ENCODE measurements at places on chromosomes 16 and 17.

DNA sequence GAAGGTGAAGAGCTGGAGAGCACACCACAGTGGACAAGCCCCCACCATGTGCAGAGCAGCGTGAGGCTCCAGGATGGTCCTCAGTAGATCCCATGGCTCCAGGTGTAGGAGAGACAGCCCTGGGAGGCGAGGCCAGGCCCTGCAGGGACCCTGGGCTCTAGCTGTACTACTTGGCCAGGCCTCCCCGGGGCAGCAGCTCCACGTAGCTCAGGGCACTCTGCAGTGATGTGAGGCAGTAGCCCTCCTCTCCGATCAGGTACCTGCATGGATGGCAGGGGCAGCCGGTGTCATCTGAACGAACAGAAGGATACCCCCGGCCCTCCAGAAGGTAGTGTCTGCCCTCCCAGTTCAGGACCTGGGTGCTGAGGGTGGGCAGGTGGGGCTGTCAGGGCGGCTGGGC, 6.2 kb upstream of the SPATA2L start:
- DNase-seq: no peak

- peak; percentile 94 for DNase-seq
Measured at GRCh38 chr17:74748529-74749278, at the start of gene NHERF1. NHERF1 (plus strand) TSS chr17:74748628; CDS start chr17:74748847, 219 bp downstream.

DNA sequence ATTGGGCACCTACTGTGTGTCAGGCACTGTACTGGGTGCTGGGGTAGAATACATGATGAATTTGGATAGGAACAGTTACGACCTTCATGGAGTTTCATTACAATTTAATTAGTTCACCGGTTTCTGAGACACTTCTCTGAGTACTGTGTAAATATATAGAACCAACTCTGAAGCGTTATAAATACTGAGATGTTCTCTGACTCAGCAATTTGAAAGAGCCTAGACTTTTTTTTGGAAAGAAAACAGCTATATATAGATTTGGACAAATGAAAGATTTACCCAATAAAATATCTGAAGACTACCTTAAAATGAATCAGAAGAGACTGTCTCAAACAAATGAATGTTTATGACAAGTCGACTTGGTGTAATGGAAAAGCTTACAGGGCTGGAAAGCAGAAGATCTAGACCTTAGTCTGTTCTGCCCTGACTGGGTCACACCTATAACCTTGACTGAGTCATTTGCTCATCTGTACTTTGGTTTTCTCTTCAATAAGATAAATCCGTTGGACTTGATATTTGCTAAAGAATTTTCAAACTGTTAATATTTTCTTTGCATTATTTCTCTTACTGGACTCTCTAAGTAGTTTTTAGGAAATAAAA, 4.6 kb upstream of the GAN start:
- DNase-seq: no peak

GRCh38 chr16:78778101-78779004, 678.9 kb downstream of the WWOX start:
- peak; percentile 20 for DNase-seq

DNA sequence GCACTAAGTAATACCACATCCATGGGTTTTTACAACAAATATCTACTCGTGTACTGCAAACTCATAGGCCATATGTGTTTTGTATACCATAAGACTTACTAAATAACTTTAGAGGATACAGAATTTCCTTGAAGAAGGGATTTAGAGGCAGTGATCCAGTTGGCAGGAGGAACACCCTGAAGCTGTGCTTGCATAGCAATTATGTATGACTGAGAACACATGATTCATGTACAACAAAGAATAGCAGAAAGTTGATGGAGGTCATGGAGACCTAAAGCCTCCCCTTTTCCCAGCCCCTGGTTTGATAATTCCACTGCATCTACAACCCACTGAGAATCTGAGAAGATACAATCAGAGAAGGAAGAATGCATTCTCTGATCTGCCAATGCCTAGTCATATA, 83.8 kb upstream of the PMFBP1 start:
- no peak for DNase-seq

DNA sequence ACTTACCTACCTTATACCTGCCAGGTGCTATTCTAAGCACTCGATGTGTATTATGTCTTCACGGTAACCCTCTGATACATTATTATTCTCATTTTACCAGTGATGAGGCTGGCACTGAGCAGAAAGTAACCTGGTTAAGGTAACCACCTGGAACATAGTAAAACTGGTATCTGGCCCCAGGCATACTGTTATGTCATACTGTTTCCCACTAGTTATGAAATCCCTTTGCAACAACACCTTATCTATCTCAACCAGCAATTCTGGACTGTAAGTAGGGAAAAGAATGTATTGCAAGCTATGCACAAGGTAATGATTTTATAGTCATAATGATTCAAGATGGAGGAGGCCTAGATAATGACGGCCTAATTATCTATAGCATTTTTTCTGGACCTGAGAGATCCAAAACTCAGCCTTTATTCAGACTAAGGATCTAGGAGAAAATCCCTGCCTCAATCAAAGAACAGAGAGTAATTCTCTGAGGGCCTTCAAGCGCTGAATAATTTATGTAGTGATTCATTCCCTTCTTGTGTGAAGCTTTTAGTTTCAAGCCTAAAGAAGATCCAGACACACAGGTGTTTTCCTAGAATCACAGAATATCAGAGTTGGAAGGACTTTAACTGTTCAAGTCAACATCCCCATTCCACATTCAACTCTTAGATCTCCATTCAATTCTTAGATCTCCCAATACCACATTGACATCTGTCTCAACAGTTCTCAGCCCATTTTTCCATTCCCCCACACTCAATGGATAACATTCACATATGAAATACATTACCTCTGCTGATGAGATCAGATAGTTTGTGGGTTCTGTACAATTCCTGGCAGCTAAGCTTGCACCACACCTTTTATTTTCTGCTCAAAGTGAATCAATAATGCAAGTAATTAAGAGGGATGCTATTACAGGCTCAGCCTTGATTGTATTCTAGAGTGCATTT, 14.9 kb upstream of the MMD start:
- DNase-seq: no peak

- no peak for DNase-seq
Measured at GRCh38 chr16:65449526-65449925, 327.7 kb upstream of the CDH11 start.
